ENCODE measurements at places on chromosomes 11 and 22. TPM values are rescaled to one million over a fixed set of nuclear protein-coding genes. Genes with fewer than 3 reads are reported as not detected.

IFITM10 gene
- 13.5 TPM for total RNA-seq

- no peaks in the 10 kb centered on the region for H3K27me3 ChIP-seq
- H3K36me3 ChIP-seq, result no peaks in the 10 kb centered on the region
- DNase-seq, result no peak
- H3K27ac ChIP-seq, result no peak overlapping the region
- no peak overlapping the region for H3K4me3 ChIP-seq
Observed at GRCh38 chr22:47570300-47570685, 807.8 kb downstream of the TBC1D22A start.

DNA sequence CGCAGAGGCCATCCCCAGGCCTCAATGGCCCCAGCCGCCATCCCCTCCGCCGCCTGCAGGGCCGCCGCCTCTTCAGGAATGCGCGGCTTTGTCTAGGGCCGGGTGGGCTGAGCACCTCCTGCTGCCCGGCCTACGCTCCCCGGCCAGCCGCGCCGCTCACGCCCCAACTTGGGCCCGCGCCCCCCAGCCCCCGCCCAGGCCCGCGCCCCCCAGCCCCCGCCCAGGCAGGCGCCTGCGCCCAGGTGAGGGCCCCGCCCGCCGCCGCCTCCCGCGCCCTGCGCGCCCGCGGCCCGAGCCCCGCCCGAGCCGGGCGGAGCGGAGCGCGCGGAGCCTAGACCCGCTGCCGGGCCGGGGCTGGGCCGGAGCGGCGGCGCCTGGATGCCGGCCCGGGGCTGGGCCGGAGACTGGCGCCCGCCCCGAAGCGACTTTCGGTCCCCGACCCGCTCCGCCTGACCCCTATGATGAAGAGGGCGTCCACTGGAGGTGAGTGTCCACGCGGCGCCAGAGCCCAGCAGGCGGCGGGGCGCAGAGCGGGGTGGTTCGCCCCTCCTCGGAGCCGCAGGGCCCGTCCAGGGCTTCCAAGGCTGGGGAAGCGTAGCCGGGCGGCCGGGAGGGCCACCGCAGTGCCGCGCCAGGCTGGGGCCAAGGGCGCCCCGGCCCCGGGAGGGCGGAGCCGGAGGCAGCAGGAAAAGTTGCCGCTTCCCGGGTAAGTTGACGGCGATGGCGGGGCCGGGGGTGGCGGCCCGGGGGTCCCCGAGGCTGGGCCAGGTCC is 34.3 kb upstream of the PRODH start:
- no peak for DNase-seq
- peaks cover 9% of the 10 kb centered on the region for H3K4me1 ChIP-seq
- H3K4me3 ChIP-seq, result peak overlapping the region; percentile 14
- peaks cover 37% of the 10 kb centered on the region for H3K27me3 ChIP-seq
- no peak overlapping the region for H3K27ac ChIP-seq

DNA sequence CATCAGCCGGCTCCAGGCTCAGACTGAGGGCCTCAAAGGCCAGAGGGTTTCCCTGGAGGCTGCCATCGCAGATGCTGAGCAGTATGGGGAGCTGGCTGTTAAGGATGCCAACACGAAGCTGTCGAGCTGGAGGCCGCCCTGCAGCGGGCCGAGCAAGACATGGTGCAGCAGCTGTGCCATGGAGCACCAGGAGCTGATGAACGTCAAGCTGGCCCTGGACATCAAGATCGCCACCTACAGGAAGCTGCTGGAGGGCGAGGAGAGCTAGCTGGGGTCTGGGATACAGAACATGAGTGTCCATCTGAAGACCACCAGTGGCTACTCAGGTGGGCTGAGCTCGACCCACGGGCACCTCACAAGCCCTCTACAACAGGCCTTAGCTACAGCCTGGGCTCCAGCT is 4.0 kb upstream of the SCUBE2 start:
- peak; percentile 15 for DNase-seq
- H3K4me3 ChIP-seq, result no peak overlapping the region
- H3K27me3 ChIP-seq, result peaks cover 9% of the 10 kb centered on the region
- H3K36me3 ChIP-seq, result no peaks in the 10 kb centered on the region
- H3K4me1 ChIP-seq, result peaks cover 7% of the 10 kb centered on the region
- no peak overlapping the region for H3K27ac ChIP-seq

FAM180B gene
- not detected for total RNA-seq

PC gene
- total RNA-seq, result 54.2 TPM

- no peak overlapping the region for H3K27ac ChIP-seq
- no peak overlapping the region for H3K4me3 ChIP-seq
- no peaks in the 10 kb centered on the region for H3K27me3 ChIP-seq
- H3K36me3 ChIP-seq, result no peaks in the 10 kb centered on the region
- peaks cover 7% of the 10 kb centered on the region for H3K4me1 ChIP-seq
Observed at GRCh38 chr22:30230330-30230729, 16.2 kb downstream of the LIF start.

MISFA gene
- total RNA-seq, result not detected

- no peak overlapping the region for H3K27ac ChIP-seq
- no peaks in the 10 kb centered on the region for H3K4me1 ChIP-seq
- H3K27me3 ChIP-seq, result peaks cover 8% of the 10 kb centered on the region
- no peak overlapping the region for H3K4me3 ChIP-seq
Observed at GRCh38 chr11:7882860-7883259, 48.2 kb downstream of the OR10A6 start.

All from transverse colon (tissue), 4 donors.